ENCODE measurements at places on chromosomes 13 and 19. TPM values are rescaled to one million over a fixed set of nuclear protein-coding genes. Genes with fewer than 3 reads are reported as not detected.

The JUNB gene
- total RNA-seq, result 44.1 TPM

The GIPC3 gene
- total RNA-seq, result 0.49 TPM

DNA sequence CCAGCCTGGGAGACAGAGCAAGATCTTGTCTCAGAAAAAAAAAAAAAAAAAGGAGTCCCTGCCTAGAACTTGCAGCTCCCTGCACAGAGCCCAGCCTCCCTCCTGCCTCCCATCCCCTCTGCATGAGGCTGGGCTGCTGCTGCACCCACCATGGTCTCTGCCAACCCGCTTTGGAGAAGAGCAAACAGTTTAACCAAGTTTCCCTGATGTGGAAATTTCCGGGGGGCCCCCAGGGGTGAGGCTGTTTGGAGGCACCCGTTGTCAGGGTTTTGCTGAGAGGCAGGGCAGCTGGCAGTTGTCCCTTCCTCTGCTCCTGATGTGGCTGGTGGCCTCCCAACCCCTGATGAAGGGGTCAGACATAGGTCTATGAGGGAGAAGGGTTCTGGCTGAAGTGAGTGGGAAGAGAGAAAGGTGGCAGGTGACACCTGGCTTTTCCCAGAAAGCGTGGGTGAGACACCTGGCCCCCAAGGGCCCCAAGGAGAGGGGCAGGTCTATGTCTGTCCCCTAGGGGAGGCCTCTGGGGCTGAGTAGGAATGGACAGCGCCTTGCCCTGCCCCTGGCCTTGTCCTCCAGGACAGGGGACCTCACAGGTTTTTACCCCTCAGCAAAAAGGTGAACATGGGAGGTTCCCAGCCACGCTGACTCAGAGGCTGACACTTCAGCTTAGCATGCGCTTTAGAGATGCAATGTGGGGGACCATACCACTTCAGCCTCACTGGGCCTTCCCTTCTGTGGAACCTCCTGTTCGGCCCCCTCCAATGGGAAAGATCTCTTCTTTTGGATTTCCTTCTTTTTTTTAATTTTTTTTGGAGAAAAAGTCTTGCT, 5.5 kb downstream of the LRP3 start:
- no peak for DNase-seq

- peak; percentile 85 for DNase-seq
These were observed 33.0 kb upstream of the VSTM2B start for GRCh38 chr19:29492769-29493168.

DNA sequence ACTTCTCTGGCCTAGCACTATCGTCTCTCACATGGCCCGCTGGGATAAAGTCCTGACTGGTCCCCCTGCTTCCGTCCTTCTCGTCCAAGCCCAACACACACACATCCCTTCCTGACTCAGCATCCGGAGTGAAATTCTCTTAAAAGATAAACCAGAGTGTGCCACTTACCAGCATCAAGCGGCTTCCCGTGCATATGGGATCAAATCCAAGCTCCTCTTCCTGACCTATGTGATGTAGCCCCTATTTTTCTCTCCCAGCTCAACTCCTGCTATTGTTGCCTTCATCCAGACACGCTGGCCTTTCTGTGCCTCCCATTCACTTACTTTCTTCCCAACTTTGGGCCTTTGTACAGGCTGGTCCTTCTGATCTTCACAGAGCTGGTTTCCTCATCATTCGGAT, 530.4 kb downstream of the DIAPH3 start:
- no peak for DNase-seq

DNA sequence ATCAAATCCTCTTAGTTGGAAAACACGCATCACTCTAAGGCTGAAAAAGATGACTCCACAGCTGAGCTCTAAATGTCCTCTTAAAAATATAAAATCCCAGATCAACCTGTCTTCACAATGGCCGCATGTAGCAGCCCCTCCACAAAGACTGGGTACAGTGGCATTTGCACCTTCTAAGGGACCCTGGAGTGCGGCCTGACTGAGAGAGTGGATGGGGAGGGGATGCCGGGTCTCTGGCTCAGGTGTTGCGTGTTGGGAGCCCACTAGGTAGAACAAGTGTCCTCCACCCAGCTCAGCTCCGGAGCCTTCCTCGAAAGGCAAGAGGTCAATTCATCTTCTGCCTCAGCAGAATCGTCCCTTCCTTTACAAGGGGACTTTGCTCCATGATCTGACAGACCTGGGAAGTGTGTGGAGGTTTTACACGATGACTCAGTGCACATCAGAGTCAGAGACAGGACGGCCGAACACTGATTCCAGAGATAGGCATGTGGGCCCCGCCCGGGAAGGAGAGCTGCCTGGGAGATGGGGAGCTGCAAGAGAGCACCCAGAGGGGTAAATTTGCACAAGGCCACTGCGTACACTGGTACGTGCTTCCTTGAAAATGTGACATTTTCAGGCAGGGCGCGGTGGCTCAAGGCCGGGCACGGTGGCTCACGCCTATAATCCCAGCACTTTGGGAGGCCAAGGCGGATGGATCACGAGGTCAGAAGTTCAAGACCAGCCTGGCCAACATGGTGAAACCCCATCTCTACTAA, 23.5 kb upstream of the SLC15A1 start:
- DNase-seq, result peak; percentile 84

All from RPMI7951 (cell line).